Bone marrow (tissue), 2 donors: ENCODE measurements at places on chromosomes 1 and 21.

DNA sequence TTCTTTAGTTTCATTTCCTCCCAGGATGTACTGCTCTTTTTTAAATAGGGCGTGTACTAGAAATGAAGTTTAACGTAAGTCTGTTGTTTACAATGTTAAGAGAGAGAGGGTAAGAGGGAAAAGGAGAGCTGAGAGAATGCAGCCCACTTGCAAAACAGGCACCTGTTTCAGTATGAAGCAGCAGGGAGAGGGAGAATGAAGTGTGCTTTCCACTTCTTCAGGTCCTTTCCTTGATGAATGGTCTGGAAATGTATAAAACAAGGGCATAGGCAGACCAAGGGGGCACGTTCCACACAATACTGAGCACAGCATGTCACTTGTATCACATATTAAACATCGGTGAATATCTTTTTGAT, 2.0 kb downstream of the KCNA3 start:
- DNase-seq = no peak

DNA sequence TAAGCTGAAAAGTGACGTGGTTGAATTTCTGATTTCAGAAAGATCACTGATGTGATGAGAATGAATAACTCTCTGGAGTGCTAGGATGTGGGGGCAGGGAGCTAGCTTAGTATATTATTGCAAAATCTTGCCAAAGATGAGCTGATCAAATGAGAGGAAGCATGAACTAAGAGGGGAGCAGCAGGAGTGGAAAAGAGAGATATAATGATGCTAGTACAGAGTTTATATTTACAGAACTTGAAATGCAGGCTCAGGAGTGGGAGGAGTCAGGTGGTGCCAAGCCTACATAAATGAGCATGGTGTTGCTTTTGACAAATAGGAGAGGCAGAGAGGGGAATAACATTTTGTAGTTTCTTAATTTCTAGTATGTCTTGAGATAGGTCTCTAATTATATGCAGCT, 38.1 kb upstream of the NBL1 start:
- no peak for DNase-seq

DNA sequence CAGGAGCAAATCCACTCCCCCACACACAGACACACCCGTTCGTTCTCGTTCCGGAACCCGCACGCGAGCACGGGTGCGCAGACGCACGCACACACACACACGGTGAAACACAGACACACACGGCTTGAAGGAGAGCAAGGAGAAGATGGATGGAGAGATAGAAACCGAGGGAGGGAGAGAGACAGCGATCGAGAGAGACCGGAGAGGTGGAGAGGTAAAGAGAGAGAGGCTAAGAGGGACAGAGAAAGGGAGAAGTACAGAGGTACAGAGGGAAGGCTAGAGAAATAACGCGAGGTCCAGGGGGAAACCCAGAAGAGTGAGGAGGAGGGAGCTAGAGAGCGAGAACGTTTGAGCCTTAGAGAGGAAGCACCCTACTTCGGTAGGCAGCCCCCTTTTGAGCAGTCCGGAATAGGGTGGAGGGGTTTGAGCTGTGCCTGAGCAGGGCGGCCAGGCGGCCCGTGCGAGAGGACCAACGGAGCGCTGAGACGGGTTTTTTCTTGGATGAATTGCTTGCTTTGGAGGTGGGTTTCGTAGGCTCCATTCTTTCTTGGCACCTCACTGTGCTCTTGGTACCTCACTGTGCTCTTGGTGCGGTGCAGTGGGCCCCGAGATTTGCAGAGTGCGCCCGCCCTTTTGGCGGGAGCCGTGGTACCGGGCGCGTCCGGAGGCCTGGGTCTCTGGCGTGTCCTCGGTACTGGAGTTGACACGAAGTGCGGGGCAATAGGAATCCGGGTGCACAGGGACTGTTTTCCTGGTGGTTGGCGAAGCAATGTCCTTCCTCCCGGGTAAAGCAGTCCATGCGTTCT, 88.4 kb upstream of the RHOU start:
- no peak for DNase-seq

- DNase-seq = no peak
Observed at GRCh38 chr21:16537501-16537900, 807.7 kb downstream of the USP25 start.

DNA sequence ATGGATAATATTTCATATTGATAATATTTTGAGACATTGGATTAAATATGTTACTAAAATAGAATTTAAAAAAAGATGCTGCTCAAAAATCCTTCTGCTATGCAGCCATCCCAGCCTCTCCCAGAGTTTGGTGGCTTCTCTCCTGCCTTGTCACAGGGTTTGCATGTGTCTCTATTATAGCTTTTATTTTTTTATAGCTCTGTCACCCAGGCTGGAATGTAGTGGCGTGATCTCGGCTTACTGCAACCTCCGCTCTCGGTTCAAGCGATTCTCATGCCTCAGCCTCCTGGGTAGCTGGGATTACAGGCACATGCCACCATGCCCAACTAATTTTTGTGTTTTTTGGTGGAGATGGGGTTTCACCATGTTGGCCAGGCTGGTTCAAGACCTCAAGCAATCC, 50.7 kb upstream of the ID3 start:
- DNase-seq = no peak

DNA sequence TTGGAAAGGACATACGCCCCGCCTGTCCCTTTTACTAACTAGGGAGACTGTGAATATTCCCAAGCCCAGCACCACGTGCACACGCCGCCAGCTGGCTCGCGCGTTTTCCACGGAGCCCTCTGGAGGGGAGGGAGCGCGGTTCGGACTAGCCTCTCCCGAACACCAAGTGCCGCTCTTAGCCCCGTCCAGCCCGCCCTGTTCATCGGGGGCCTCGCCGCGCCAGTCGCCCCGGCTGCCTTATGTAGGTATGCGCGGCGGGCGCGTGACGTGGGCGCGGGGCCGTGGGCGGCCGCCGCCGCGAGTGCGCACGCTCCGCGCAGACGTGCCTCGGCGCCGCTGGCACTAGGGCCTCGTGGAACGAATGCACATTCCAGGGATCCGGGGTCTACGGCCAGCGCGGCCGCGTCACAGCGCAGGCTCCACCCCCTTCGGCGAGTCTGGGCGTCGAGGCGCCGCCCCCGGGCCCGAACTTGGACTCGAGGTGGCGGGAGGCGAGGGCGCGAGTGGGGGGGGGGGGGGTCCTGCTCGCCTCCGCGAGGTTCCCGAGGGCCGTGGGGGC, 767 bp upstream of the IRF2BP2 start:
- DNase-seq = peak; percentile 82

GRCh38 chr1:110307239-110307974, 31.8 kb upstream of the RBM15 start:
- no peak for DNase-seq

- no peak for DNase-seq
Observed at GRCh38 chr1:165344198-165344597, 12.3 kb downstream of the LMX1A start.

- peak; percentile 49 for DNase-seq
Observed at GRCh38 chr1:59678493-59679228, 136.1 kb upstream of the HOOK1 start.

- DNase-seq = peak; percentile 62
Observed at GRCh38 chr1:228837817-228838716, 102.8 kb downstream of the RHOU start.

GRCh38 chr21:33039536-33039935, 13.8 kb downstream of the OLIG2 start:
- no peak for DNase-seq

GRCh38 chr1:54135436-54136120, 17.2 kb downstream of the CDCP2 start:
- no peak for DNase-seq

- peak; percentile 75 for DNase-seq
Observed at GRCh38 chr1:21123287-21123948, 53.3 kb downstream of the EIF4G3 start.

GRCh38 chr1:110928191-110928590, 35.5 kb downstream of the LRIF1 start:
- DNase-seq = no peak

DNA sequence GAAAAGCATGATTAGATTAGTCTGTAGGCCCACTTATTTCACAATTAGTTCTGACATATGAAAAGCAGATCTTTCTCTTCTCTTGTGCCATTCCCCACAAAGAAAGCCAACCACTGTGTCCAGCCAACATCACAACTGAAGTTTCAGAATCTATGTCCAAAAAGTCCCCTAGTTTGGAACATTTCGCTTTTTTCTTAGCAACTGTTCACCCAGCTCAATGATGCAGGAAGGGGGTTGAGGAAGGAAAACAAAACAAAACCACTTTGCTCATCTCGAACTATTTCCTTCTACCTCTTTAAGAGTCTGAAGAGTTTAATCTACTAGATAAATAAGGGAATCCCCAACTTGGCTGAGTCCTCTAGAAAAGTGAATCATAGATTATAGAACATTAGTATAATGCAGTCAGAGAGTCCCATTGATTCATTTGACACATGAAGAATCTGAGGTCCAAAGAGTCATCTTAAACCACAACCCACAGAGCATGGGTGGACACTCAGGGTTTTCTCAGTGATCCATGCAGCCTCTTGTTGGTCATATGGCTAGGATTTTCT, 159.3 kb upstream of the SGIP1 start:
- peak; percentile 35 for DNase-seq

GRCh38 chr1:36224537-36225282, 467 bp downstream of the THRAP3 start:
- DNase-seq = peak; percentile 89

GRCh38 chr21:44301961-44302406, 2.1 kb downstream of the PFKL start:
- no peak for DNase-seq

GRCh38 chr1:48681476-48682305, 95.0 kb downstream of the BEND5 start:
- no peak for DNase-seq

- no peak for DNase-seq
Observed at GRCh38 chr1:121538943-121539575, 354.3 kb downstream of the SRGAP2C start.

DNA sequence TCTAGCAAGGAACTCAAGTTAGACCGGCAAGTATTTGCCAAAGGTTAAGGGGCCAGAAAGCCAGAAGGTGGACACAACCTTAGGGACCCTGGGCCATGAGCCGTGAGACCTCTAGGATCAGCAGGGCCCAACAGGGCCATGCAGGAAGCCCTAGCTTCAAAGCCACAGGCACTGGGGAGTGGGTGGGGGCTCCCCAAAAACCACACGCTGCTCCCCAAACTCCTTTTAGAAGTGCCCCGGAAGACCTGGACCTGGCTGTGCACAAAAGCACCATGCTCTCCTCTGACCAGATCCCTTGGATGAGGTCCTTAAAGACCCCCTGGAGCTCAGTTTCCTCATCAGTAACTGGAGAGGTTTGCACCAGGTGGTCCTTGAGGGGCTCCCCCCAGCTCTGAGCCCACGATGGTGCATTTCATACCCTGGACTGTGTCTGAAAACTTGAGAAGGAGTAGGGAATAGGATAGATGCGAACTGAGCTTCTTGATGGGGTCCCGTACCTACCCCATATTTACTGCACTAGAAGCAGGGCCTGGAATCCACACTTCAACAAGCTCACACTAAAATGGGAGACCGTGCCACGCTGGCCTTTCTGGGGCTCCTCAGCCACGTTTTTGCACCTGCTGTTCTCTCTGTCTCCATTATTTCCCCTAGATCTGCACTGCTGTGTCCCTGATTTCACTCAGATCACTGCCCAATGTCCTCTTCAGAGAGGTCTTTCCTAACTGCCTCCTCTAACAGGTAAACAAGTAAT, 40.6 kb upstream of the LBR start:
- DNase-seq = no peak

DNA sequence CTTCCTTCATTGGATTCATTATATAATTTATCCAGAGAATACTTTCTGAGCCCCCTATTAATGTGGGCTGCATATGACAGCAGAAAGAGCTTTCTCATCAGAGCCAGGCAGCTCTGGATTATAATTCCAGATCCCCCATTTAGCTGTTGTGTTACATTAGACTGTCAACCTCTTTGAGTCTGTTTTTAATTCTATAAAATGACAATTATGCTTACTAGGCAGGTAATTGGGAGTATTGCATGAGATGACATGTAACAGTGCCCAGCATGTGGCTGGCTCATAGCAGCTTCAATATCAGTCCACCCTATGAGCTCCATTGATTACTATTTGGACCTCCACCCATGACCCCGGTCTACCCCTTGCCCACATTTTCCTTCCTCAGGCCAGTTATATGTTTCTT, 49.6 kb downstream of the ABCA4 start:
- no peak for DNase-seq

DNA sequence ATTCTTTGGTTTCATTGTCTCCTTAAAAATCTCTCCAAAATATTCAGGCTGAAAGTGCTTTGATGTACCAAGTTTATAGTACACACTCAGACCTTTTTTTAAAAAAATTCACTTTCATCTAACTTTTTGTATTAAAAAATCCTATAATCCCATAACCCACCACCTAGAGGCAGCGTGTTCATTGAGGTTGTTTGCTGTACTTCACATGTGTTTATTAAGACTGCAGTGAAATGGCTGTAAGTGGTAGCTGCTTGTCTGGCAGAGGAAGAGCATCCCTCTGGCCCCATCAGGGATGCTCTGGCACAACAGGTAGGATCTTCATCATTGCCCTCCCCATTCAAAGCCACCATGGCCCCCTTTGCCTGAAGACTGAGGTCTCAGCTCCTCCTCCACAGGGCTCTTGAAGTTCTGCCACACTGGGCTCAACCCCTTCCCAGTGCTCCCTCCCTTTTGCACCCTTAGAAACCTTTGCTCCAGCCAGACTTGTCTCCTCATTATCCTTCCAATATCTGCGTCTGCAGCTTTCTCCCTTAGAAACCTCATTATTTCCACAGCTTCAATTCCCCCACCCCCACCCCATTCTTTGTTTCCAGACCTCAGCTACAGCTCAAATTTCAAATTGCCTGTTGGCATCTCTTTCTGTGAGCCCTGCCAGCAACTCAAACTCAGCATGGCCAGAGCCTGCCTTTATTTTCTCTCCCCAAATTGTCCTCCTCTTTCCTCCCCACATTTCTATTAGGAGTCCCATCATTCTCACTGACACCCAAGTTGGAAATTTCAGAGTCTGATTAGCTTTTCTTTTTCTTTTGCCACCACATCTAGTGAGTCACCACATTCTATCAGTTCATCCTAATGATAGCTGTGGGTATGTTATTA, 369.6 kb upstream of the USP24 start:
- no peak for DNase-seq

DNA sequence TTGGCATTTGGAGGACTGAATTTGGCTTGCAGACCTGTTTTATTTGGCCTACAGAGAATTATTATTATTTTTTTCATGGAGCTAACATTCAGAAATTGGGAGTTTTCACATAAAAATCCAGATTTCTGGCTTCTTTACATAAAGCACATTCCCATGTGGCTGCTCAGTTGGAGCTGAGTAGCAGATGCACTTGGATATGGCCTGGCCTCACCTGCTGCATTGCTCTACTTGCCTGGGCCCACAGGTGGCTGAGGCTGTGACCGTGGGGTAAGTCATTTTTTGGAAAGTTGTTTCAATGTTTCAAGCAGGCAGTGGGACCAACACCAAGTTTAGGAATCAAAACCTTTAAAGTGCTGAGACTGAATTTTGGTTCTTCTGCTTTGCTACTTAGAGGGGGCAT, 56.7 kb downstream of the GADD45A start:
- no peak for DNase-seq

- no peak for DNase-seq
Observed at GRCh38 chr1:184487531-184488193, 100.8 kb downstream of the C1orf21 start.
